8988T (cell line): ENCODE measurements at places on chromosomes 7 and 10.

DNA sequence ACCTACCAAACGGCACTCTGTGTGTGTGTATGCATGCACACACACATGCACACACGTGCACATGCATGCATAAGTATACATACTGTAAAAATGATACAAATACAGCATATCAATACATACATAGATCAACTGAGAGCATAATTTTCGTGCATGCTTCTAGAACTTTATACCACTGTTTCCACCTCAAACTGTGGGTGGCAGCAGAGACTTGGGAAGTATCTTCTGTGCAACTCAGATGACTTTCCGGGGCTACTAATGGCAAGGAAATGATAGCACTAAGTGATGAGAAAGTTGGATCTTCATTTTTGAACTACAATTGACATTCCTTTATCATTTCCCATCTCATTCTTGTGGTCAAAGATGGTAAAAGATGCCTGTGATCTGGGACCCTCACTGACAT is 570.7 kb downstream of the REEP3 start:
- DNase-seq: no peak

DNA sequence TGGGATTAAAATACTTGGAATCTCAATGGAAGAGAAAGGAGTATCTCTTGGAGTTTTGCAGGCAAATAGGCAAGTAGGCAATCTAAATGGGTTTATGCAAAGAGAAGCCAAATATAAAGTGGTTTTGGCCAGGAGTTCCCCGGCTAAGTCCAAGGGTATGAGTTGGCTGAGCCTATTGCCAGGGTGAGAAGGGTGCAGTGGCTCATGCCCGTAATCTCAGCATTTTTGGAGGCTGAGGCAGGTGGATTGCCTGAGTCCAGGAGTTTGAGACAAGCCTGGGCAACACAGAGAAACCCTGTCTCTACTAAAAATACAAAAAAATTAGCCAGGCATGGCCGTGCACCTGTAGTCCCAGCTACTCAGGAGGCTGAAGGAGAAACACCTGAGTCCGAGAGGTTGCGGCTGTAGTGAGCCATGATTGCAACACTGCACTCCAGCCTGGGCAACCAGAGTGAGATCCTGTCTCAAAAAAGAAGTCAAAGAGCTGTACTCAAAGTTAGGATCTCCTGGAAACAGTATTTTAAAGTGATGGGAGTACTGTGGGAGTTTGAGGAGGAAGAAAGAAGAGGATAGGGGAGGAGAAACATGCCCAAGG is 130.4 kb upstream of the RAB18 start:
- DNase-seq: no peak

DNA sequence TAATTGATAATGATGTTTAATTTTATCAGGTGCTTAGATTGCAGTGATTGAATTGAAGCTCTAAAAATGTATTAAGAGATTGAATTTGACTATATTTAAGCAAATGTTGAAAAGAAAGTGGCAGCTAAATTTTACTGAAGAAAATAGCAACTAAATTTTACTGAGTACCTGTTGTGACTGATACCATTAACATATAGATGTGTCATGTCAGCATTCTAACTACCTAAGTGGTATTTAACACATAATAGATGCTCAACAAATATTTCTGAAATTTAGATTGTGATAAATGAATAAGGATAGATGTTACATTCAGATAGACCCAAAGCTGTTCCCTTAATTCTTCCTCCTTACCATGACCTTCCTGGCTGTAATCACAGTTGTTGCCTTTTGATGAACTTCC is 350.9 kb upstream of the VWC2 start:
- DNase-seq: no peak

- DNase-seq: no peak
Observed at GRCh38 chr10:63681993-63682697, 160.9 kb downstream of the REEP3 start.

GRCh38 chr10:70774810-70775678 is 10.1 kb downstream of the TBATA start:
- DNase-seq: no peak

- no peak for DNase-seq
Observed at GRCh38 chr7:139594911-139595476, 71.5 kb downstream of the CLEC2L start.

DNA sequence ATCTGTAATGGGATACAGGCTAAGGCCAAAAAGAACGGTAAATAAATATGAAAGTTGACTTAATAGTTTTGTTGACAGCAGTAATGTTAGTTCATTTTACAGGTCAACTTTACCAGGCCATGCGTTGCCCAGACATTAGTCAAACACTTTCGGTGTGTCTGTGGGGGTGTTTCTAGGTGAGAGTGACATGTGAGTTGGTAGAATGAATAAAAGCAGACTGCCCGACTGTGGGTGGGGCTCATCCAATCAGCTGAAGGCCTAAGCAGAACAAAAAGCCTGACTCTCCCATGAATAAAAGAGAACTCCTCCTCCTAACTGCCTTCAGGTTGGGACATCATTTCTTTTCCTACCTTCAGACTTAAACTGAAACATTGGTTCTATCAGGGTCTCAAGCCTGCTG is 132.3 kb downstream of the MTPAP start:
- no peak for DNase-seq

- DNase-seq: no peak
Observed at GRCh38 chr7:48094861-48095293, 5.8 kb downstream of the UPP1 start.

DNA sequence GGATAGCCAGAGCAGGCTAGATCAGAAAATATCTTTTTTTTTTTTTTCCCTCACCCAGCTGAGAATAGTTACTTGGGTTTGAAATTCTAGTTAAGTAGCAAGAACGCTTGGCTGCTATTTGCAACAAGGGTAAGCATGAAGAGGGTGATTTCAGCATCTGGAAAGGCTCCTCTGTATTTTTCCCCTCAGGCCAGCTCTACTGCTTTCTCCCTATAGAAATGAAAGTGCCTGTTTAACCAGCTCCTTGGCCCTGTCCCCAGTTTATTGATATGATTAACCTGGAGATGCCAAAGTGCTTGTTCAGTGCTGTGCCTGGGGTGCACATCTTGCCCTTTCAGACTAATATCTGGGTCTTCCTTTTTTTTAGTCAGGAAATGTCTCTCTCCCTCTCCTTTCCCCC is 37.1 kb downstream of the AP3M1 start:
- no peak for DNase-seq

GRCh38 chr7:51369746-51370145 is 53.1 kb upstream of the COBL start:
- no peak for DNase-seq

GRCh38 chr10:14415676-14416307 is 85.1 kb upstream of the FRMD4A start:
- DNase-seq: no peak
